ENCODE measurements at places on chromosomes 1 and 21.

GRCh38 chr1:202090994-202091393 is 31.7 kb upstream of the GPR37L1 start:
- DNase-seq: no peak

GRCh38 chr1:63861052-63861691 is 87.4 kb downstream of the ROR1 start:
- no peak for DNase-seq

- DNase-seq: no peak
These were observed 2.2 kb downstream of the IKBKE start for GRCh38 chr1:206472454-206472853.

- DNase-seq: no peak
These were observed 6.2 kb downstream of the DISP3 start for GRCh38 chr1:11485191-11485590.

DNA sequence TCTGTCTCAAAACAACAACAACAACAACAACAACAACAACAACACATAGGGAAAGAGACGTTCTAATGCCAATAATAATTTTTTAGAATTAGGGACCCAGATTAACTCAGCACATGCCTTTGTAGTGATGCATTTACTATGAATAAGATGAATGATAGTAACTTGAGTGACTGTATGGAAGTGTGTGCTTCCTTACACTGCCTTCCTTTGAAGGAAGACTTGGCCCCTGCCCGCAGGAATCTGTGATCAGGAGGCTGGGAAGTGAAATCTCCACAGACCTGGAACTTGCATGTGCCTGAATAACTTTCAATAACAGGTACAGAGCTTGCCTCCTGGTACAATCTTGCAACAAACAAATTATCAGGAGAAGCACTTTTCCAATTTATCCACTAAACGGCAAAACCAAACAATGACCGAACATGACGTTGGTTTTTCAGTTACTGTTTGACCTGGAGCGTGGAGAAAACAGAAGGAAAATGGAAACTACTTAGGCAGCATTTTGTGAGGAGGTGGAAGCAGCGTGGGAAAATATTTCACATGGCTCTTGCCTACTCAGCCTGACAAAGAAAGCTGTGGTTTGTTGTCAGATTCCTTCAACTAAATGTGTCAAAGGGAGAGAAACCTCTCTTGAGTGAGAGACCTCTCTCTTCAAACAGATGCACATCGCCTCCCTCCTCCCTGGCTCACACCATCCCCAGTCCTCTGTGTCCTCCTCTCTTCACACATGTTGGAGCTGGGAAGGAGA is 10.1 kb upstream of the ABCA4 start:
- DNase-seq: no peak

- no peak for DNase-seq
These were observed 30.5 kb downstream of the HEYL start for GRCh38 chr1:39608921-39609320.

DNA sequence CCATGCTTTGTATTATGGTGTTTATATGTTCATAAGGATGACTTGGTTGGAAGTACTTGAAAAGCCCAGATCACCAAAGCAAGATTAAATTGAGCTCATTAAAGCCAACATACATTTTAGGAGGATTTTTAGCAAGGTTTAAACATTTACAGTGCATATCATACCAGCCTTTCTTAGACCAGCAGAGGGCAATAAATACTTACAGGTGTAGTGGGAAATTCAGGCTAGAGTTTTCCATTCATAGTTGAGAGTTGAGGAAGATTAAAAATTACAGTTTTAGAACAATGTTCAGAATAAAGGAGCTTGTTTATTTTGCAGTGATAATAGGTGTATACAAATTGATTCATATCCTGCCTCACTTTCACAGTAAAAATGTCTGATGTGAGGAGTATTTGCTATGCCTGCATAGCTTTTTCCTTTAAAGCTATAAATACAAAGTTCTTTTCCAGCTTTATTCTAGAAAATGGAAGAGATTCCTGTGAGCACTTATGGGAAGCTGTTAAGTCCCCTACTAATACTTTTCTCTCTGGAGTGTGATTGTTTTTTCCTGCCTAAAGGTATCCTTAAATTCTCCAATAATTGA is 35.3 kb downstream of the DTL start:
- no peak for DNase-seq

DNA sequence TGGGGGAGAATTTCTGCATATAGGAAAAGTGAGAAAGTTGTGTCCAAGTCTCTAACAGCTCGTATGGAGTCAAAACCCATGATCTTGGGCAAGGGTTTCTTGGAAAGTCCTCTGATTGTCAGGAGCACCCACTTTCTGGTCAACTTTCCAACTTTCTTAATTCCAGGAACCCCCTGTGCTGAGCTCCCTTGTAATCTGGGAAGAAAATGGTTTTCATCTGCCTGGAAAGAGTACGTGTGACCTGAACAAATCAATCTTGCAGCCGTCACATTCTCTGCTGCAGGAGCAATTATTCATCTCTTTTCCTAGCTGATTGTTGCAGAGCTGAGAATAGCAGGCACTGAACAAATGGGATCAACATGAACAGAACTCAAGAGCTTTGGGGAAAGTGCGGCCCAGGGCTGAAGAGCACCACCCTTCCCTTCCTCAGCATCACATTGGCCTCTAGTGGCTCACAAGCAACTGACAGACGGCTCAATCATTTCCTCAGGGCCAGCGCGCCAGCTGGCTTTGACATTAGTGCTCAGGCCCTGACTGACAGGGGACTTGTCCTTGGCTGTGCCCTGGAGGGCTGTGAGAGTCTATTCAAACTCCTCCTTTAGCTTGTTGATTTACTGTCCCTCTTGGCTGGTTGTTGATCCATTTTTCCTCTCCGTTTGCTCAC is 295.2 kb downstream of the HLX start:
- DNase-seq: no peak

DNA sequence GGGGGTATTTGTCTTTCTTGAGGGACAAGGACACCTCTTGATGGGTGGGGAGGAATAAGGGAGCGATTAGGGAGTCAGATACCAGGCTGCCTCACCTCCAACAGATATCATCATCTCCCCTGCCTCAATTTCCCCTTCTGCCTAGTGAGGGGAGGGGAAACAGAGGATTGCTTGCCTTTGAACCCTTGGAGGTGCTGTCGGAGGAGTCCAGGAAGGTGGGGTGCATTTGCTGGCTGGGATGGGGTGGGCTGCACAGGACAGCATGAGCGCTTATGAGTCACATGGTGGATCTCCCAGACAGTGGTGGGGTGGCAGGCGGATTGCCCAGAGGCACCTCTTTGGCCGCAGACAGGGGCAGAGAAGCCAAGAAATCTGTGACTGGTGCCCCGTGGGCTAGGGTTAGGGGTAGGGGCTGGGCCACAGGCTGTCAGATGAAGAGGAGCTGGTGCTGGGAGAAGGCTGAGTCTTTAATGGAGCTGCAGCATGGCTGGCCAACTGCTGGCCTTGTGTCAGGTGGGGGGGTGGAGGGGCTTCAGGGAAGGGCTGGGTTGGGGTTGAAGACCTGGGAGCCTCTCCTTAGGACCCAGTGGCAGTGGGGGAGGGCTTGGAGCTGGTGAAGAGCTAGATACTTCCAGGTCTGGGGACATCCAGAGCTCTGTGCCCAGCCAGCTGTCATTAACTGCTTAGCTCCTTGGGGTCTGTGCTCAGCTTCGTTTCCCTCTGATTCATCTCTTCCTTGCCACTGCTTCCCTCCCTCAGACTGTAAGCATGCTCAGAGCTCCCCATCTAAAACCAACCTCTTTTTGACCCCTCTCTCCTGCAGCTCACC is 7.0 kb upstream of the ADORA1 start:
- DNase-seq: no peak

GRCh38 chr21:45147473-45148315 is 73.3 kb downstream of the ADARB1 start:
- DNase-seq: no peak

GRCh38 chr1:17498214-17498613 is 41.3 kb upstream of the ARHGEF10L start:
- no peak for DNase-seq

- DNase-seq: no peak
These were observed 663.0 kb downstream of the AJAP1 start for GRCh38 chr1:5317391-5317790.

- DNase-seq: no peak
These were observed 177.5 kb downstream of the VPS13D start for GRCh38 chr1:12407050-12407961.

Data from stimulated activated CD4-positive, alpha-beta T cell treated with anti-CD3 and anti-CD28 coated beads, Interleukin-1b, Interleukin-23, amount 100 ng/mL, for 4 hours (primary cell).